GM13977 (cell line): ENCODE measurements at places on chromosomes 6 and 20.

DNA sequence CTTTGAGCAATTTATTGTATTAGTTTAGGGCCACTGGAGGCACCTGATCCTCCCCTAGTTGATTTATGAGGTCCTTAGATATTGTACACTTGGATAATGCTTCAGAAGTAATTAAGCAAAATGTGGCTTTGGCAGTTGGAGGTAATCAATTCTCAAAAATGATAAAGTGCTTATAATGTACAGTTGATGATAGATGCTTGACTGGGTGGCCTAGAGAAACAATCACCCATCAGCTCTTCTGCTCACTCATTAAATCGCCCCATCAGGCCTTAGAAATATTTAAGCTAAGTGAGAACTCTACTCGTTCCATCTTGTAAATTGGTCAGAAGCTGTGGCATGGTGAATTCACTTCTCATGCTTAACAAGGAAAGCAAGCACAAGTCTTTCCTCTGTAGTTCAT is 349.9 kb downstream of the SAMD5 start:
- DNase-seq: no peak

DNA sequence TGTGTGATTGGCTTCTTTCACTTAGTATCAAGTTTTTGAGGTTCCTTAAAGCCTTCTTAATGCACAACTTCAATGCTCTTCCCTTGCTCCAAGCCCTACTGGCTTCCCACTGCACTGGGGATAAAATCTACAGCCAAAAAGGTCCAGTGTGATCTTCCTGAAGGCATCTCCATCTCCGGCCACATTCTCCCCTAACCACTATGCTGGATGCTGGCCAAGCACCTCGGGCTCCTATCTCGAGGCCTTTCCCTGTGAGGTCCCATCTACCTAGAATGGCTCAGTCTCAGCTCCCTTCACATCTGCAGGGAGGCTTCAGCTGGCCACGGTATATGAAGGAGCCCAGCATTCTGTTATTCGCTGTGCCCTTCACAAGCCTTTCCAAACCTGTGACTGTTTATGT is 48.1 kb downstream of the CNKSR3 start:
- no peak for DNase-seq

DNA sequence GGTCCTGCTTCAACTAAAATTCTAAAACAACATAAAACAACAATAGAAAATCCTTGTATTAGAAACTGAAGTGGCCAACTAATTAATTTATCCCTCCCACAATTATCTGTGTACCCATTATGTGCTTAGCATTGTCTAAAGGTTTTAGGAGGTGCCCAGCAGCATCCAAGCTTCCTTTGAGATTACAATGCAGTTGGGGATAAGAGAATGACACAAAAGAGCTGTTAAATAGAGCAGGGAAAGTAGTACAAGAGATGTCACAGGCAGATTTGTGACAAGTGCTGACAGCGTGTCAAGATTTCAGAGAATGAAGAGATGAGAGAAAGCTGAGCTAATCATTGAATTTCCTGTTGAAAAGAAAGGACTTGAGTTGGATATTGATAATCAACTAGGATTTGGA is 204.8 kb downstream of the OTOR start:
- DNase-seq: no peak

DNA sequence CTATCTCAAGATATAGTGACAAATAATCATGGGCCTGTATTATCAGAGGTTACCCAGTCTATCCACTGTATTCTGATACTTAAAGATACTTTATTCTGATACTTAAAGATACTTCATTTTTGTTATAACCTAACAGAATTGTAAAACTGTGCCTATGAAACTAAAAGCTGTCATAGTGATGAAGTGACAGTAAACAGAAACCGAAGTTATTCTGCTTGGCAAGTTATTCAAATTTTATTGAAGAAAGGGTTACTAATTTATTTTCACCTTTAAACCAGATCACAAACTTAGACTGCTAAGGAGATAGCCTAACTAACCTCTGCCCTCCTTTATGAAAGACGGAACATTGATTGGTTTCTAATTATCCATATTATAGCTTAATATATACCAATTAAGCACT is 604.6 kb upstream of the IMPG1 start:
- DNase-seq: no peak

GRCh38 chr6:166667796-166668610 is 41.0 kb upstream of the RPS6KA2 start:
- no peak for DNase-seq
